Cerebellar cortex (tissue), 1 donor: ENCODE measurements at places on chromosomes 16 and 17.
A peak's percentile ranks its signal among the peaks of the same experiment; 100 is the strongest.

GRCh38 chr17:57874434-57875289 lies 24.8 kb upstream of the MRPS23 start:
- DNase-seq, result peak; percentile 87

GRCh38 chr17:58320570-58321323 lies 7.8 kb downstream of the TSPOAP1 start:
- DNase-seq, result no peak

DNA sequence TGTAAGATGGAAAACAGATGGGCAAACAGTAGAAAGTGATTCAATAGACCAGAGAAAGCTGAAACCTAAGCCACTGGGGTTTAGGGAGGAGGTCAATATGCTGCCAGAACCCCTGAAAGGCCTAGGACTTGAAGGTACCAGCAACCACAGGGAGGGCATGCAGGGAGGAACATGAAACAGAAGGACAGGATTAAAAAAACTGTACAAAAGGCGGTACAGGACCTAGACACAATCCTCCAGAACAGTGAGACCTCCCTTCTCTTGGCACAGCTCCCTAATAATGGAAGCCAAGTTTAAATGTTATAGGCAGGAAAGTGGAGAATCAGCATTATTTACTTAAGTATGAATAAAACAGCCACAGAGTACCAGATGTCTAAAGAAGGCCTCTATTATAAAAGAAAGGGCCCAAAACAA lies 105.5 kb downstream of the SPAG9 start:
- DNase-seq, result peak; percentile 67

DNA sequence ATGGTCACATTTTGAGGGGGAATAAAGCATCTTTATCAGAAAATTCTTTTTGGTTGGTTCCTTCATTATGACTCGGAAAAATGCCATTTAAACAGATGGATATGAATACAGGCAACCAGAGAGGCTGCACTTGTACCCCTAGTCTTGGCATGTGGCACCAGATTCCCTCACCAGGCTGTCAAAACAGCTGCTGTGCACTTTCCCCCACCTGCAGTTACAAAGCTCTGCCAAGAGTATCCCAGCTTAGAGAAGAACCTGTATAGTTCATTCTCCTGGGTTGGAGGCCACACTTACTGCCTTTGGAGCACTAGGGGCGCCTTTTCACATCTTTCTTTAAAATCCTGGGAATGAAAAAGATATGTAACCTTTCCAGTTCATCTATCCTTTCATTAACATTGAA lies 190.3 kb downstream of the KIF2B start:
- DNase-seq, result peak; percentile 93

DNA sequence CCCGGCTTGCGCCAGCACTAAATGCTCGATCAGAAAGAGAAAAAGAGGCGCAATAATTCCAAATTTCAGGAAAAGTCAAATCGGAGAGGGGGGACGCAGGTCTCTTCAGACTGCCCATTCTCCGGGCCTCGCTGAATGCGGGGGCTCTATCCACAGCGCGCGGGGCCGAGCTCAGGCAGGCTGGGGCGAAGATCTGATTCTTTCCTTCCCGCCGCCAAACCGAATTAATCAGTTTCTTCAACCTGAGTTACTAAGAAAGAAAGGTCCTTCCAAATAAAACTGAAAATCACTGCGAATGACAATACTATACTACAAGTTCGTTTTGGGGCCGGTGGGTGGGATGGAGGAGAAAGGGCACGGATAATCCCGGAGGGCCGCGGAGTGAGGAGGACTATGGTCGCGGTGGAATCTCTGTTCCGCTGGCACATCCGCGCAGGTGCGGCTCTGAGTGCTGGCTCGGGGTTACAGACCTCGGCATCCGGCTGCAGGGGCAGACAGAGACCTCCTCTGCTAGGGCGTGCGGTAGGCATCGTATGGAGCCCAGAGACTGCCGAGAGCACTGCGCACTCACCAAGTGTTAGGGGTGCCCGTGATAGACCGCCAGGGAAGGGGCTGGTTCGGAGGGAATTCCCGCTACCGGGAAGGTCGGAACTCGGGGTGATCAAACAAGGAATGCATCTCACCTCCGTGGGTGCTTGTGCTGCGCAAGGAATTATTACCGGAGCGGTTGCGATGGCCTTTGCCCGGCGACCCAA lies 4.0 kb upstream of the DLX4 start:
- no peak for DNase-seq

DNA sequence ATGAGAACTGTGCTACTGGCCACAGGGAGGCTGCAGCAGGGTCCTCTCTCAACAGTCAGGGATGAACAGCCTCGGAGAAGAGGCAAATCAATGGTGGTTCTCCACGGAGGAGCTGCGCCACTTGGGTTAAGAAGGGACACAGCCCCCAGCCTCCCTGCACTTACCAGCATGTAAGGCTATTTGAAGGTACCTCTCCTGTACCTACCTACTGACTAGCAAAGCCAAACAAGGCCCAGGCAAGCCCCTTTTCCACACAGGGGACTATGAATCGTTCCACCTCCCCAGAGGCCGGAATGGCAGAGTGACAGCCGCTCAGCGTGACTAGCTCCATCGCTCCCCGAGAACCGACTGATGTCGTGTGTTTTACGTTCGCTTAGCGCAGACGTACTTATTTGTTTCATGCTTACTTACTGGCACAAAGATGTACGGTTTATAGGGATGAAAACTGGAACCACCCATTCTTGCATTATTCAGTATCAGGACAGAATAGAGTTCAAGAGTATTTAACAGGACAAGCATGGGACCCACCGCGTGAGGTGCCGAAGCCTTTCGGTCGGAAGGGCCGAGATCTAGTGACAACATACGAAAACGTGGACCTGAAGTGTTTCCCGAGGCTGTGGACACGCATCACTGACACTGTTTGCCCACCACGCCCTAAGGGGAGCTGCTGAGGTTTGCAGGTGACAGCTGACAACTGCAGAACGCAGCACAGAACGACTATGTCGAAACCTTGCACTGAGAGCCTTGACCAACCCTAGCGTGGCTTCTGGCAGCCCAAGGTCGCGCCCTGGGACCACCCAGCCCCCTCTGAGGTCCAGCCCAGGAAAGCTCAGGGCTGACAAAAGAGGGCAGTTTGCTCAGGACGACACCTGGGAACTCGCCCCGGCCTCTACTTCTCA lies 1.0 kb downstream of the TEPSIN start:
- DNase-seq, result no peak

DNA sequence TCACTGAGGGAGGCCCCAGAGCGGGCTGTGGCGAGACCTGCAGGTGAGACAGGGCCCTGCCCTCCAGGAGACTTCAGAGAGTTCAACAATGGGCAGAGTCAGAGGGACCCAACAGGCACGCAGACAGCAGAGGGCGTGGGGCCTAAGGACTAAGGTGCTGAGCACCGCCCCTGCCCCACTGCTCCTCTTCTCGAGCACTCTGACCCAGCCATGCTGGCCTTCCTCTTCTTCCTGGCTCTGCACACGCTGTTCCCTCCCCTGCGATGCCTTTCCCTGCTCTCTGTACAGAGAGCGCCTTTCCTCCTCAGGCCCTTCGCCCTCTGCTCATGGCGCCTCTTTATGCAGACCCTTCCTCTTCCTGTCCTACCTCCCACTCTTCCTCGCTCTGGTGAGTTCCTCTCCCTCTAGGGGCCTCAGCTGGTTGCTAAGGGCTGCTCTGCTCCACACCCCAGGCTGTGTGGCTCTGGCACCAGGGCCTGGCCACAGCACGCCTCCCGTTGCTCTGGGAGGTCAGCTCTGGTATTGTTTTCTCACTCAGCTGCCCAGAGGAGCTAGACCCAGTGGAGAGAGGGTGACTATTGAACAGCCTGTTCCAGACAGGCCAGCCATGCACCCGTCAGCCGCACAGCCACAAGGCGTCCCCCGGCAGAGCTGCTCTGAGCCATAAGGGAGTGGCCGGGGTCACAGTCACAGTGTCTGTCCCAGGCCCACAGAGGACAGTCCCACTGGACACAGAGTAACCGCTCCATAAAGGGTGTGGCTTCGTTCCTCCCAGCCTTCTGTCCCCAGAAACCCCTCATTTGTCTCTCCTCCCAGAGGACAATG lies 13.6 kb upstream of the RASD1 start:
- DNase-seq, result no peak

DNA sequence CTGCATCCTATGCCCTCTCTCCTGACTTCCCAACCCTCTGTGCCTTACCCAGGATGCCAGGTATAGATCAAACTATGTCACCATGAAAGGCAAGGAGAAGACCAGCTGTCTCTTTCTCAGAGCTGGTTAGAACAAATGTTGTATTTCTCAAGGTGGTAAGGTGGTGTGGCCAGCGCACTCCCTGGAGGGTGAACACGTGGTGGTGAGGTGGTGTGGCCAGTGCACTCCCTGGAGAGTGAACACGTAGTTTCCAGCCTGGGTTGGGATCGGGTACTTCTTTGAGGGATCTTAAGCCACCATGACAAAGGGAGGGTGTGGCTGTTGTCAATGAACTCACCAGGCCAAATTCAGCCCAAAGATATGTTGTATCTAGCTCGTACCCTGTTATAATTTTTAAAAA lies 26.8 kb downstream of the KATNIP start:
- DNase-seq, result no peak

GRCh38 chr17:37064956-37065355 lies 116.2 kb downstream of the AATF start:
- no peak for DNase-seq

DNA sequence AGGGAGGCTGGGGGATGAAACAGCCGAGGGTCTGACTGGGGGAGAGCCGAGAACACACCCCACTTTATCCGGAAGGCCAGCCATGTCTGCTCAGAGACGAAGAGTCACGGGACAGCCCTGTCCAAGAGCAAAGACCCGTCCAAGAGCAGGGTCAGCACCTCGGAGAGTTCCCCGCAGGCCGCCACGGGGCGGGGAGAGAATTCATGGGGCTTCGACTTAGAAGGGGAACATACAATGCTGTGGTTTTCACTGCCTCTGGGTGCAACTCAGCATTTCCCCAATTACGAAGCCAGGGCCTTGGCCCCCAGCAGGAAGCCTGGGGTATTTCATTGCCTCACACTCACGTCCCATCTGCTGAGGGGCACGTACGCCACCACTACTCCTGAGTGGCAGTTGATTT lies 59.3 kb downstream of the JPH3 start:
- DNase-seq, result no peak

DNA sequence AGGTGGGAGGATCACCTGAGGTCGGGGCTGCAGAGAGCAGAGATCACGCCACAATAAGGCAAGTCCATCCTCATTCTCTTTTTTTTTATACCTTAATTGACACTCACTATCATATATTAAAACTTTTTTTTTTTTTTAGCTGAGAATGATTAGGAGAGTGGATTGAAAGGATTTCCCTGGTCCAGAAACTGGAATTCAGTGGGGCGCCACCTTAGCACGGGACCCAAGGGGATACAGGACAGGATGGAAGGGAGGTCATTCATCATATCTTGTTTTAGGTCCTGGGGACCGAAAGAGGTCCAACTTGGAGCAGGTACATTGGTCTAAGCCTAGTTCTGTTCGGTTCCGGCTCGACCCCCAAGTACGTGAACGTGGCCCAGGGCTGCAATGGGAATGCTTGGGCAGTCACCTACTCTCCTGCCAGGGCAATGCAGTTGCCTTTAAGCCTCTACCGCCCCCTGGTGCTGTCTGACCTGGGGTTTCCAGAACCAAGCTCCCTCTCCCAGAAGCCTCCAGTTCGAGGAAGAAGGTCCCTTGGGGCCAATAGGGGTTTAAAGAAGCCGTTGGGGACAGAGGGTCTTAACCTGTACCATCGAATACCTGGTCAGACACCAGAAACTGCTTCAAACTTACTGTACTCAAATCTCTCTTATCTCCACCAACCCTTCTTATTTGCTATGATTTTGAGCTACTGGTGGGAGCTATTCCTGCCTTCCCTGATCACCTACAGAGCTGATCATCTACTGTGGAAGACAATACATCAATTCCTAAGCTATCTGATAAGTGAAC lies 19.9 kb upstream of the GPATCH8 start:
- peak; percentile 65 for DNase-seq

- no peak for DNase-seq
These were observed 187.6 kb upstream of the C17orf78 start for GRCh38 chr17:37188157-37188556.

DNA sequence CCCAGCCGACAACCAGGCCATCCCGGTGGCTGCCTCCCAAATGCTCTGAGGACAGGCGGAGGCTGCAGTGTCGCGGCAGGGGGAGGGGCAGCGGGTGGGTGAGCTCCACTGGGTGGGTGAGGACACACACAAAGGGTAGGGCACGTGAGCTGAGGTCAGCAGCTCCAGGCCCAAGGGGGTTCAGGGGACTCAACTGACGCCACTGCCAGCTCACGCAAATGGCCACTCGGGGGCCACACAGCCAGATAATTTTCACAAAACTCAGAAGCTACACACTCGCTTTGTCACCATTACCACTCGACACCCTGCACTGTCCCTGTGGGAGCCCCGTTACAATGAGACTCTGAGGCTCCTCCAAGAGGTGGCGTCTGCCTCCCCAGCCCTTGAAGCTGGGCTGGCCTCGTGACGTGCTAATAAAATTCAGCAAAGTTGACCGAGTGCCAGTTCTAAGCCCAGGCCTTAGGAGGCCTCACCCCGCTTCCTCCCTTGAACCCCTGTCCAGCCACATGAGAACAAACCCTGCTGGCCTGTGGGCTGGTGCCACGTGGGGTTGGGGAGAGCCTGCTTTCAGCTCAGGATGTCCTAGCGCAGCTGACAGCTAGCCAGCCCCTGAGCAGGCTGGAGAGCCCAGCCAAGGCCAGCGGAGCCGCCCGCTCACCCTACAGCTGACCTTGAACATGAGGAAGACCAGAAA lies 56.9 kb downstream of the RMI2 start:
- peak; percentile 33 for DNase-seq

DNA sequence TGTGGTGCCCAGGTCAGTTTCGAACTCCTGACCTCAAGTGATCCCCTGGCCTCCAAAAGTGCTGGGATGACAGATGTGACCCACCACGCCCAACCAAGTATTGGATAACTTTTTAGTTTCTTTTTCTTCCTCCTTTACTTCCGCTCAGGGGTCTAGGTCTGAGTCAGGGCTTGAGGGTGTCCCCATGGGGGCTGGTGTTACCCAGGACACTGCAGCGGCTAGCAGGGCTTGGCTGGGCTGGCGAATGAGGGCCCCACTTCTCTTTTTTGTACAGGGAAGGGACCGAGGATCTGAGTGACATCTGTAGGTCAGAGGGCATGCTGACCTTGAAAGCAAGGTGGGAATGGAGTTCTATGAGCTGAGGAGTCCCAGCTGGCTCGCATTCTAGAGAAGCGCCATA lies 24.9 kb downstream of the RAB11FIP3 start:
- no peak for DNase-seq

DNA sequence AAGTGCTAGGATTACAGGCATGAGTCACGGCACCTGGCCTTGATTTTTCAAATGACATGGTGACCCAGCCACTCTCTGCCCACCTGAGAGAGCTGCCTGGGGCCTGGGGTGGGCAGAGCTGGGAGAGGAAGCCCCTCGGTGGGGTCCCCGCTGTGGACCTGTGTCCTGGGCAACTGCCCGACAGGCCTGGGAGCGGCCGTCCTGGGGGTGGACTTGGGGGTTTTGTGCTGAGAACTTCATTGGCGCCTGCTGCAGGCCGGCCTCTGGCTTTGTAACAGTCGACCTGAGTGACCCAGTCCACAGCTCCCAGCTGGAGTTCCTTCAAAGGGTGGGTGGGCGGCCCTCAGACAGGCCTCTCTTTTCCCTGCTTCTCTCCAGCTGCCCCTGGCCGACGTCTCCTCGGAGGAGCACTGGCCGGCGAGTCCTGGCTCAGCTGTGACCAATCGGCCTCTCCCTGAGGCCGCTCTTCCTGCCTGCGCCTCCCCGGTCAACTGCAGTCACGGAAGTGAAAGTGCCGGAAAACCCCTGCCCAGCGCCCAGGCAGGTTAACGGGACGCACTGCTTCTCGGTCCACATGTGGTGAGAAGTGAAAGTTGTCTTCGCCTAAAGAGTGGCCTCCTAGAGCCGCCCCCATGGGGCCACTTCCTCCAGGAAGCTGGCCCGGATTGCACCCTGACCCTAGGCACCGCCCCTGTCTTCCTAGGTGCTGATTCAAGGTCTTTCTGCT lies 5.5 kb downstream of the CBFA2T3 start:
- DNase-seq, result no peak

GRCh38 chr17:38456031-38456815 lies 28.0 kb downstream of the ARHGAP23 start:
- DNase-seq, result no peak
